Fibroblast of lung (primary cell): ENCODE measurements at places on chromosomes 16 and 17. TPM values are rescaled to one million over a fixed set of nuclear protein-coding genes. Genes with fewer than 3 reads are reported as not detected.

The ABI3 gene
- not detected in 2 replicates for total RNA-seq

The RAB40C gene
- 9.8 and 11.6 TPM in 2 replicates for total RNA-seq

DNA sequence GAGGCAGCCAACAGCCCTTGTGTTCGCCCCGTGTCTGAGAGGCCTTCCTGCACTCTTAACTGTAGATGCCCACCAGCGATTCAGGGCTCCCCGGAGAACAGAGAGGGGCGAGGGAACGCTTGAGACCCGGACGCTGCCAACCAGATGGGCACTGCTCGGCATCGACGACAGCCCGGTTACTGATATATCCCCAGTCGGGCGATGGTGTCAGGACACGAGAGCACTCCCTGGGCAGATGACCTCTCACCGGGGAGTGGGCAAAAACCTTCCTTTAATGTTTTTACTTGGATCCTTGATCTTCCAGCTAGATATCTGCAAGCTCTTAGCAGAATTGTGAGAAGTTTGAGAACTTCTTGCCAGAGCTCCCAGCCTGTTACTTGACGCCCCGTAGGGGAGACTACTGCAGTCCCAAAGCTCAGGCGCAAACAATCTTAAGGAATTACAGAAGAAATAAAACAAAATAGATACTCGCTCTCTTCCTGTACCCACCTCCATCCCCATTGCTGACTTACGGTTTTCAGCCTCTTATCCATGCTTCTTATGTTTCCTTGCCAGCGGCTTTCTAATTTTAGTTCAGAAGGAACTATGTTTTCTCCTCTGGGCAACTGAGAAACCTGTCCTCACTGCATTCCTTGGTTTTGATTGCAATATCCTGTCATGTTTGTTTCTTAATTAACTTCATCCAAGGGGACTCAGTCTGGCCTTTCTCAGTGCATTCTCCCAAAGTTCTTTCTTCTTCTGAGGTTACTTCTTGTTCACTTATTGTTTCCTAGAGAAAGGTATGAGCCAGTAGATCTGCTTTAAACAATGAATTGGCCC, 845 bp downstream of the SP2 start:
- H3K36me3 ChIP-seq = peaks cover 1% of the 10 kb centered on the region
- peak overlapping the region; percentile 95 for H3K4me3 ChIP-seq
- no peaks in the 10 kb centered on the region for H3K27me3 ChIP-seq
- peak overlapping the region; percentile 92 for H3K27ac ChIP-seq
- H3K4me1 ChIP-seq = peaks cover 4% of the 10 kb centered on the region
- DNase-seq = peak; percentile 8

The UBE2I gene
- total RNA-seq = 42.1 and 44.4 TPM in 2 replicates

GRCh38 chr16:83581994-83582747, 225.6 kb upstream of the HSBP1 start:
- no peaks in the 10 kb centered on the region for H3K36me3 ChIP-seq
- H3K27ac ChIP-seq = no peak overlapping the region
- no peaks in the 10 kb centered on the region for H3K4me1 ChIP-seq
- no peak overlapping the region for H3K4me3 ChIP-seq
- no peak for DNase-seq
- H3K27me3 ChIP-seq = no peaks in the 10 kb centered on the region

The OMG gene
- total RNA-seq = 26.8 and 57.0 TPM in 2 replicates

DNA sequence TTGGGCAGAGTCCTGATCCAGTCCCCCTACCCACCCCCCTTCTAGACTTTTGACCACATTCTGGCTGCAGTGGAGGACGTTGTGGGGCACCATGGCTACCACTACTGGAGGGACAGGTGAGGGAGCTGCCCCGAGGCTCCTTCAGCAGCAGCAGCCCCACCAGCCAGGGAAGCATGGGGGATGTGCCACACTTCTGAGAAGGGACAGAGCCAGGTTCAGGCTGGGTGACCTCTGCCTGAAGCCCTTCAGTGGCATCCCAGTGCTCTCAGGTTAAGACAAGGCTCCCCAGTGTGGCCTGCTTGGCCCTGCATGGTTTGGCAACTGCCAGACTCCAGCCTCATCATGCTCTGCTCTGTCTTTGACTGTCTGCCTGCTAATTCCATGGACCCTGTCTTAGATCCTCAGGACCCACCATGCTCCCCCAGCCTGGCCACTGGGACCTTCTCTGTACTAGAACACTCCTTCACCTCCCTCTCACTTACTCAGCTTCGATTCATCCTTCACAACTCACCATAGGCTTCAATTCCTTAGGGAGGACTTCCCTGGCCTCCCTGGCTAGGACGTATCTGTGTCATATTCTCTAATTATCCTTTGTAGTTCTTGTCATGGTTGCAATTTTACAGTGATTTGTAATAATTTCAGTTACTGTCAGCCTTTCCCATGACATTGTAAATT, 8.8 kb downstream of the SLC9A5 start:
- H3K4me1 ChIP-seq = no peaks in the 10 kb centered on the region
- no peaks in the 10 kb centered on the region for H3K27me3 ChIP-seq
- DNase-seq = no peak

The FBXO31 gene
- total RNA-seq = 38.5 and 40.3 TPM in 2 replicates

GRCh38 chr16:72635694-72636093, 412.2 kb downstream of the ZFHX3 start:
- no peaks in the 10 kb centered on the region for H3K27me3 ChIP-seq
- no peaks in the 10 kb centered on the region for H3K36me3 ChIP-seq
- DNase-seq = no peak
- no peak overlapping the region for H3K27ac ChIP-seq
- H3K4me3 ChIP-seq = no peak overlapping the region
- H3K4me1 ChIP-seq = no peaks in the 10 kb centered on the region

- no peaks in the 10 kb centered on the region for H3K27me3 ChIP-seq
- no peaks in the 10 kb centered on the region for H3K36me3 ChIP-seq
- no peaks in the 10 kb centered on the region for H3K4me1 ChIP-seq
Measured at GRCh38 chr16:7025616-7026190, 306.9 kb upstream of the RBFOX1 start.

DNA sequence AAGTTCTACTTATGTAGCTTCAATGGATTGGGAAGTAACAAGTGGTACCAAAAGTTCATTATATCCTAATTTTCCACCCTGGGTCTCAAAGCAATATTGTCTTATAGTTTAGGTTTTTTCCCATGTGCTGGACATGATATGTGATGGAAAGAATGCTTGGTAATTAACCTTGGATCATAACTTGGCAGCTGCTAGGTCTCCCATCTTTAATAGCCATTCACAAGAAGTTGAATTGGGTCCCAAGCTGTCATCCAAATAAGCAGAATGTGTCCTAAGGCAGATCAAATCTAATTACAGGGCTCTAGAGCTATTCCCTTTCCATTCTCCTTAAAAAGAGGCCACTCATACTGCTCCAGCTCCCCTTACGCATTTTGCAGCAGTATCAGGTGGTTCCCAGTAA, 44.7 kb upstream of the KCNJ16 start:
- H3K27me3 ChIP-seq = no peaks in the 10 kb centered on the region
- H3K36me3 ChIP-seq = no peaks in the 10 kb centered on the region
- no peak for DNase-seq

DNA sequence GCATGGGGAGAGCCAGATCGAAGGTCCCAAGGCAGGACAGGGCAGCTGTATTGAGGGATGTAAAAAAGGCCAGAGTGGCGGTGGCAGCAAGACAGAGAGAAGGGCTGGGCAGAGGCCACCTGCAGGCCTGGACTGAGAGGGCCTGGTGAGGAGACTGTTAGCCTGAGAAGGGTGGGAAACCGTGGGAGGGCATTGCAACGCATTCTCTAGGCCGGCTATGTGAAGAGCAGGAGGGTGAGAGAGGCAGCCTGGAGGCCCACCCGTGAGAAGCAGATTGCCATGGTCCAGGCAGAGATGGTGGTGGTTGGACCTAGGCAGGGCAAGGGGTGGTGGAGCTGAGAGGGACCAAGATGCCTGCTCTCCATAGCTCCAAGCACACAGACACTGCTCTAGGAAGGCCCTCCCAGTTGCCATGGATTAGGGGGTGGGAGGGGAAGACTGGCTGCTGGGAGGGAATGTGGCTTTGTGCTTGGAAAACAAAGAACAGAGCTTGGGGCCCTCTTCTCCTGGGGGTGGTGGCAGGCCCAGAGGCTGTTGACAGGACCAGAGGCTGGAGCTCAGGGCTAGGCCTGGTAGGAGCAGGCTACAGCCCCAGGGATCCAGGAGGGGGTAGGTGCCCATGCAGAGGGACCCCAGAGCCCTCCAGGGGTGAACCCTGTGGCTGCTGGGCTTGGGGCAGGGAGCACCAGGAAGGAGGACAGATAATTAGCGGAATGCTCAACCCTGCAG, 12.4 kb upstream of the TCAP start:
- H3K4me1 ChIP-seq = no peaks in the 10 kb centered on the region
- DNase-seq = no peak
- no peak overlapping the region for H3K4me3 ChIP-seq

GRCh38 chr16:46709469-46710005, 20.1 kb downstream of the ORC6 start:
- H3K27me3 ChIP-seq = no peaks in the 10 kb centered on the region
- H3K4me3 ChIP-seq = no peak overlapping the region
- no peak overlapping the region for H3K27ac ChIP-seq
- DNase-seq = peak; percentile 15
- H3K4me1 ChIP-seq = no peaks in the 10 kb centered on the region
